Memory B cell (primary cell): ENCODE measurements at places on chromosomes 6 and 20.

GRCh38 chr6:33073431-33073871, at the start of gene HLA-DPA1:
Gene HLA-DPA1 (minus strand): TSS chr6:33073649.
- peak; percentile 69 for DNase-seq

- no peak for DNase-seq
Measured at GRCh38 chr6:149336609-149336928, 19.1 kb downstream of the TAB2 start.

- DNase-seq = no peak
Measured at GRCh38 chr6:81744131-81744530, 8.3 kb downstream of the TENT5A start.

- DNase-seq = no peak
Measured at GRCh38 chr6:128521282-128521632, 858 bp upstream of the PTPRK start.

GRCh38 chr20:60802676-60803075, 449.4 kb upstream of the CDH4 start:
- DNase-seq = no peak

DNA sequence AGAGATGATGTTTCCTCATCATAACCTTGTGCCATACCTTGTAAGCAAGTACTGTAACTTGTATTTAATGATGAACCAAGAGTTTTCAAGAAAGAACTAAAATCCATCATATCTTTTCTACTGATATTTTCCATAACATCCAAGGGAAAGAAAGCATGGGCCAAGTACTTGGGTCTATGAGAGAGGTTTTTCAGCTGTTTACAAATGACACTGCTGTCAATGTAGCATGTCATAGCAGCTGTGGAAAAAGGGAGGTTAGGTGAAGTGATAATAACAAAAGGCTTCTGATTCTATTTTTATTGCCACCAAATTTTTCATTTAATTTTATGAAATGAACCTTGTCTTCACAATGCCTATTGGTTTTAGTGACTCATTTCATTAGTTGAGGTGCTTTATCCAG, 482.3 kb downstream of the LMBRD1 start:
- DNase-seq = no peak

DNA sequence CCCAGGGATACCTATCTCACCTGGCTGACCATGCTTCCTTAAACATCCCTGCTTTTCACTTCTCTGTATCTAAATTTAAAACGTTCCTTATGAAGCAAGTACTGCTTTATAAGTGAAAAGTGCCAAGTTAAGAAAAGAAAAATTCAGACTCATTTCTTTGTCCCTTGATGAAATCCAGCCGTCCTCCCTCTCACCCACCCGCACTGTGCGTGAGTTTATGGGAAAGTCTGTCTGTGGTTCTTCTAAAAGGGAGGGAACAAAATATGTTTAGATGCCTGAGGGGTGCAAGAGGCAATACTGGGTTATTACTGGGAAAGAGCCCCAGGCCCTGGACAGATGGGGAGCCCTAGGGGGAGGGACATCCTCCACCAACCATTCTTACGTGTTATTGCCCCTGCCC, 31.2 kb downstream of the SPDEF start:
- no peak for DNase-seq

DNA sequence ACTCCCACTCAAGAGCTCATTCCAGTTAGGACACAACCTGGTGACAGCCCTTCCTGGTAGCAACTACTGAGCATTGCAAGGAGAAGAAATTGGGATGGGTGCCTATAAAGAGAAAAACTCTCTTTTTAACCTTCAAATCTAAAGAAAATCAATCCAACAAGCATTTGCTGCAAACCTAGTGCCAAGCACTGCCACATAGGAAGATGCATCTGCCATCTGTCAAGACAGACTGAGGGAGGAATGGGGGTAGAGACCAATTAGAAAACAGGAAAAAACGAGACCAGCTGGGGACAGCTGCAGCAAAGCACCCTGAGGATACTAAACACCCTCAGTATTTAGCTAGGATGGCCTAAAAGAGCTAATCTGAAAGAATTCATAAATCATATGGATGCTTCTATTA, 27.9 kb downstream of the HLA-DMB start:
- DNase-seq = no peak

GRCh38 chr6:145705561-145705960, 29.8 kb downstream of the EPM2A start:
- DNase-seq = no peak

- DNase-seq = no peak
Measured at GRCh38 chr20:25551413-25552215, 33.7 kb downstream of the NINL start.

DNA sequence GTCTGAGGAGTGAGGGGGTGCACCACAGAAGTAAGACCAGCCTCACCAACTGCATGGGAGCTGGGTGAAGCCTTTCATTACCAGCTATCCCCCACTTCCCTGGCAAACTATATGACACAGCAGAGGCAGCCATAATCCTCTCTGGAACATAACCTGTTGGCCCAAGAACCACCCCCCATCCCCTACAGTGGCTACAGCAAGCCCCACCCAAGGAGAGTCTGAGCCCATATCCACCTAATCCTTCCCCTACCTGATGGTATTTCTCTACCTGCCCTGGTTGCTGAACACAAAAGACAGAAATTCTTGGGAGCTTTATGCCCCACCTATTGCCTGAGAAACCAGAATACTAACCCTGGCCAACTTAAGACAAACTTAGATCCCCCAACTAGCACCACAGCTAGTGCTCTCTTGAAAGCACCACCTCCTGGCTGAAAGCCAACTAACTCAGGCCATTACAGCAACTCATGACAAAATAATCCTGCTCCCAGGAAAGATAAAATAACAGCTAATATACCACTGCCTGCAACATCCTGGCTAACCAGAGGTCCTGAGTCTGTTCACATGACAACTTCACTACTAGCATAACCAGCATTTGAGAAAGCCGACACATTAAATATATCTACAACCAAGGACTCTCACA, 11.2 kb downstream of the RNGTT start:
- DNase-seq = no peak

GRCh38 chr6:727856-728255, 34.9 kb upstream of the EXOC2 start:
- no peak for DNase-seq

DNA sequence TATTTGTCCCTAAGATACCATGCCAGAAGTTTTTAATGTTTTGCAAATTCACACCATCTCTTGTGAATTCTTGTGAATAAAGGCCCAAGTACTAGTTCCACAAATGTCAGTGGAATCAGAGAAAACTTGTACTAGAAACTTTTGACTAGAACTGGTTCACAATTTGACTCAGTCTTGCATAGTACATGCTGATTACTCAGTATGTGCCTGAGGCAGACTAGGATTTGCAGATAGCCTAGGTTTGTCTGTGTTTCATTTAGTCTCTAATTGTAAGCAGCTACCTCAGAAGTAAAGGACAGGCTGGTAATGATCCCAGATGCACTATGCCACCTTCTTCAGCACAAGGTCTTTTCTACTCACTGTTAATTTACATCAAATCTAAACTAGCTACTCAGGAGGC, 34.2 kb upstream of the GSTA4 start:
- no peak for DNase-seq

DNA sequence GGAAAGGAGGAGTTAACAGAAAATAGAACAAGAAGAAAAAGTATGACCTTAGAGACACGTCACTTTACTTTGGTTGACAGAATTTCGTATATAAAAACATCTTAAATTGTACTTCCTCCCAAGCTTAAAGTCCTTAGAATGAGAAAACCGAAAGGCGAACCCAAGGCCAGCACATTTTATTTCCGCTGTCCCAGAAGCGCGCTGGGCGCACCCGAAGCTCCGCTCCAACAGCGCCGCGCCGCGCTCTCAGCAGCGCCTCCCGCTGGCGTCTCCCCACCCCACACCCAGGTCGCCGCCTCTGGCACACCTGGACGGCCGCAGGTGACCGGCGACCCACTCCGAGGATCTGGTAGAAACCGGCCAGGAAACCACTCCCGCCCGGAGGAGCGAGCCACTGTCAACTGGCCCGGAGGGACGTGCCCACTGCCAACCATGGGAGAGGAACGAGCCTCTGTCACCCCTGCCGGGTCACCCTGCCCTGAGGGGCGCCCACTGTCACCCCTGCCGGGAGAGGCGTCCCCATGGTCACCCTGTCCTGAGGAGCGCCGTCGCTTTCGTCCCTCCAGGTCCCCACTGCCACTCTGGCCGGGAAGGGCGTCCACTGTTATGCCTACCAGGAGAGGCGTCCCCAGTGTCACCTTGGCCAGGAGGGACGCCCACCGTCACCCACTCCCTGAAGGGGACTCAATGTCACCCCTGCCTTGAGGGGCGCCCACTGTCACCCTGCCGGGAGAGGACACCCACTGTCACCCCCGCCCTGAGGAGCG, 824 bp downstream of the MPC1 start:
- DNase-seq = peak; percentile 63

- DNase-seq = no peak
Measured at GRCh38 chr6:36508532-36508931, 38.7 kb downstream of the STK38 start.

DNA sequence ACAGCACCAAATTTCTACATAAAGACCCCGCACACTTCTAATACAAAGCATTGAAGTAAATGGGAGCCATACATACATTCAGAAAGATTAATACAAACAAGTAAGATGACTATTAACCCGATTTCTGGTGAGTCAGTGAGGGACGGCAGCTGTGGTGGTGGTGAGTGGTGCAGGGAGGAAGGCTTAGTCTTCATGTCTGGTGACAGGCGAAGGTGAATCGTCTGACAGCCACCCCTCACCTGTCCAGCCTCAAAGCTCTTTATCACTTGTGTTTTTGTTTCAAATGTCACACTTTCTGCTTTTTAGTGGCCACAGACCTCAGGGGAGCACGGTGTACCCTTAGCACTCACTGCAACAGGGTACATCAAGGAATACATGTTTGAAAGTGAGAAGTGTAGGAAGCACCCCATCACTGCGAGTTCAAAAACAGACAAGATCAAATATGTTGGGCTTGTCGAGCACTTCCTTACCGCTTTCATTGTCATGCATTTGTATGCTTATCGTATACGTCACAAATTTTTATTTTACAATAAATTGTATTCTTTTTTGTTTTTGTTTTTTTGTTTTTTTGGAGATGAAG, 63.5 kb downstream of the IRF4 start:
- no peak for DNase-seq

DNA sequence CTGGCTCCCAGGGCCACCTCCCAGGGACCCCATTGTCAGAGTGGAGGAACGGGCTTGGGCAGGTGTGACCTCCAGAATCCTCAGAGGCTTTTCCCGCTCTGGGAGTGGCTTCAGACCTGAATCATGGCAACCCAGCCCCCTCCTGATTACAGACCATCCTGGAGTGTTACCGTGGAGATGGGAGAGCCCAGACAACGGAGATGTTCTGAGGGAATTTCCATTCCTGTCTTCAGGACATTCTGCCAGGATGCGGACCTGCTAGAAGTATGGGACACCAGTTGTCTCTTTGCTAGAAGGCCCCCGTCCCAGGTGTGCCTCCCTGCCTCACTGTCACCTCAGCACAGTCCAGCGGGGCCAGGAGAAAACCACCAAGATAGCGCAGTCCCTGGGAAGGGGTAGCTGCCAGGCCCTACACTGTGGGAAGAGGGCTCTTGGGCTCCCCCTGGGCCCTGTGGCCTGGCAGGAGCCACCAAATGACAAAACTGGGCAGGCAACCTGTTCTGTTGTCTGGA, 109.9 kb downstream of the PSMB1 start:
- no peak for DNase-seq

- no peak for DNase-seq
Measured at GRCh38 chr6:157496534-157497095, 115.6 kb downstream of the ZDHHC14 start.

GRCh38 chr6:122645256-122645655, 35.1 kb downstream of the PKIB start:
- DNase-seq = no peak

- DNase-seq = no peak
Measured at GRCh38 chr6:81750681-81751387, 1.6 kb downstream of the TENT5A start.

DNA sequence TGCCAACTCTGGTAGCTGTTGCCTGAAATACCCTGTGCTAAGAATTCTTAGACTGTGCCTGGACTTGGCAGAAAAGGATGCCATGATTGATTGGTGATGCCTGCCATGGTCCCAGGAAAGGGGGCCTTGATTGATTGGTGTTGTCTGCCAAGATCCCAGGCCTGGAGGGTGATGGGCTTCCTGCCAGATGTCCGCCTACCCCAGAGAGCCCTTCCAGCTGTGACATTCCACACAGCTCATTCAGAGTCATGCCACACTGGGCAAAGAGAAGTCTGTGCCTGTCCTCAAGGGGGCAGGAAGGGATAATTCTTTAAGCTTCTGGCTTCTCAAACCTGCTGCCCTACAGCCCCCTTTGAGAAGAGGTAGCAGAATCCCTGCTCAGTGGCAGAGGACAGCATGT, 24.6 kb downstream of the RIMS4 start:
- DNase-seq = no peak

DNA sequence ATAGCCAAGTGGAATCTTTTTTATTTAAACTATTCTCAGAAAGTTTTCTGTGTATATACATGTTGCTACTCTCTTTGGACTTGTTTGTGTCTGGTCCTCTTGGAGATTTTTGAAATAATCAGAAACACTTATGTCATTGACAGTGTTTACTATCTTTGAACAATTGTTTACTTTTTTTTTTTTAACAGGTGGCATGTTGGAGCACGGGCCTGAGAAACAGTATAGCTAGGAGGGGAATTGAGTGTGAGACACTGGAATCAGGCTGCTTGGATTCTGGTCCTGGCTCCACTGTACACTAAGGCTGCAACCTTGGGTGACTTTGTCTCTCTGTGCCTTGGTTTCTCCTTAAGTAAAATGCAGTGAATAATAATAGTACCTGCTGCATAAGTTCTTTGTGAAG, 279.6 kb downstream of the PRL start:
- no peak for DNase-seq
